ENCODE measurements at places on chromosomes 4 and X.
A peak's percentile ranks its signal among the peaks of the same experiment; 100 is the strongest.

DNA sequence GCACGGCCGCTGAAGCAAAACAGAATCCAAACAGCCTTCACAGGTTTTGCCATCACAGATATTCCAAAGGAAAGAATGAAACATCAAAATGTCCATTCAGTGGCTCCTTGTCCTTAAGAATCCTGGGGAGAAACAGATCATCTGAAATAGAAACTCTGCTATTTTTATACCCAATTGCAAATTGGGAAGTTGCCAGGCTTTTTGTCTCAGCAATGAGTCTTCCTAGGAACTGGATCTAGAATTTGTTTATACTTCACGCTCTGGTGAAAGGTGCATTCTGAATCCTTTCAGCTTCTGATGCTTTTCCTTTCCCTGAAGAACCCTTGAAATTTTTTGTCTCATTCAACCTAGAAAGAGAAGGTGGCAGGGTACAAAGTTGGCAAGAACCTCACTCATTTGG, 218.9 kb downstream of the FBXW7 start:
- no peak for DNase-seq

- peak; percentile 56 for DNase-seq
These were observed 18.0 kb upstream of the CYP2U1 start for GRCh38 chr4:107913283-107913899.

- DNase-seq, result no peak
These were observed 395.9 kb downstream of the GPAT3 start for GRCh38 chr4:83931659-83932438.

DNA sequence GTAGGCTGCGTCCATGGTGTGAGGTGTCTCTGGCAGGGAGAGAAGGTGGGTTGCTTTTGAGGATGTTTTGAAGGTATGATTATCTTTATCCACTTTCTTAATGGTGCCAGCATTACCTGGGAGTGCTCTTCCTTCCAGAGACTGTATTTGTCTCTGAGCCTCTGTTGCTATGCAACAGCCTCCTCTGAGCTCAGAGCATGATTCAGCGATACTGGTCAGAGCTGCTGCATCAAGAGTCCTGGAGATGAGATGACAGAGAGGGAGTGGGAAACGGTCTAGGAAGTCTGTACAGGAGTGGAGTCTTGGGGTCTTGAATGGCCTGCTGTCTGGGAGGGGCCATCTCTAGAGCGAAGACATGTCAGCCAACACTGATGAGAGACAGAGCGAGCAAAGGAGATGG, 104.4 kb upstream of the RAB40AL start:
- no peak for DNase-seq

DNA sequence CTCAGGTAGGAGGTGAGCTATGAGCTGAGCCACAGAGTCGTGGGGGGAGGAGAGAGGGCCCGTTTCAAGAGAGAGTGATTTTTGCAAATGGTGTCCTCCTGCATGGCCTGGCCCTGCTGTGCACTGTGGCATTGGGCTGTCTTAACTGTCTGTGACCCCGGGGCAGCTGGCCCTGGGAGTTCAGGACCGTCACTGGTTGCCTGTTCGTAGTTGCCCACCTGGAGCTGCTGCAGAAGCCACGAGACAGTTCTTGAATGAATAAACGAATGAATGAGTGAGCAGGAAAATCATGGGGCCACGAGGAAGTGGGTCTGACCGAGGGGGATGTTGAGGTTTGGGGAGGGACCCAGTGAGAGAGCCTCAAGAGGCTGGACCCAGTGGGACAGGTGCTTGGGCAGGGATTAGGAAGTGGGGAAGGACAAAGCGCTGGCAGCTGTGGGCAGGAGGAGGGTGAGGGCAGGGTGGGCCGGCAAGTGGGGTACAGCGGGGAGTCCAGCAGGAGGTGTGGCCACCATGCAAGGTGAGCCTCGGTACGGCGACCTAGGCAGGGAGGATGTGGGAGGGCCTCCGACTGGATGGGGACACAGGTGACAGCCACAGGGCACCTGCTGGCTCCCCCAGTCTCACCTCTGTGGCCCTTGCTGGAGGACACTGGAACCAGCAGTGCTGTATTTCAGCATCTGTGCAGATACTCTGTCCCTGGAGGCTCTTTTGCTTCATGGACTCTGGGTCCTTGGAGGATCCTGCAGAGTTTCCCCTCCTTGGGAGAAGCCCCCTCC, 10.2 kb downstream of the RGS12 start:
- DNase-seq, result no peak
